Stimulated activated CD8-positive, alpha-beta memory T cell treated with anti-CD3 and anti-CD28 coated beads, Interleukin-4, amount 100 ng/mL, for 1 hour (primary cell): ENCODE measurements at places on chromosomes 12 and 14.

DNA sequence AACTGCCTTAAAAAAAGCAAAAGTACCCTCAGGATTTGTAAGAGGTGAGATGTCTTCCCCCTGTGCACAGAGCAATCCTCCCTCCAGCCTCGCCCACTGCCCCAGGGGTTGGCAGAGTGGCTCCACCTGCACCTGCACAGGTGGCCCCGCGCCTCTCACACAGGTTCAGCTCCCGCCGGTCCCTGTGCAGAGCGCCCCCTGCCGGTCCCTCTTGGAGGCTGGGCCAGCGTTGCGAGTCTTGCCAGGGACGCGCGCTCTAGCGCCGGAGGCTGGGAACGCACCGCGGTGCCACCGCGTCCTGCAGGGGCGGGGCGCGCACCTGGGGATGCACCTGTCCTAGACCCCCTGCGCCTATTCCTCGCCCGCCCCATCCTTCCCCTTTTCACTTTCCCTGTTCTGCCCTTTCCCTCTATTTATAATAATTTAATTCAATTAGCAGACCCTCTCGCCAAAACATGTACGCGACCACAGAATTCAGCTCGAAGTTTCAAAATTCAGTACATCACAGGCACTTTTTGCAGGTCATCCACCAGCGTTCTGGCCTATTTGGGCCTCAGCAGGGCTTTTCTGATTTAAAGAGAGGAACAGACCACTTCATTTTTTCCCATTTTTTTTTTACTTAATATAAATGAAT is 618.6 kb downstream of the AACS start:
- no peak for DNase-seq

DNA sequence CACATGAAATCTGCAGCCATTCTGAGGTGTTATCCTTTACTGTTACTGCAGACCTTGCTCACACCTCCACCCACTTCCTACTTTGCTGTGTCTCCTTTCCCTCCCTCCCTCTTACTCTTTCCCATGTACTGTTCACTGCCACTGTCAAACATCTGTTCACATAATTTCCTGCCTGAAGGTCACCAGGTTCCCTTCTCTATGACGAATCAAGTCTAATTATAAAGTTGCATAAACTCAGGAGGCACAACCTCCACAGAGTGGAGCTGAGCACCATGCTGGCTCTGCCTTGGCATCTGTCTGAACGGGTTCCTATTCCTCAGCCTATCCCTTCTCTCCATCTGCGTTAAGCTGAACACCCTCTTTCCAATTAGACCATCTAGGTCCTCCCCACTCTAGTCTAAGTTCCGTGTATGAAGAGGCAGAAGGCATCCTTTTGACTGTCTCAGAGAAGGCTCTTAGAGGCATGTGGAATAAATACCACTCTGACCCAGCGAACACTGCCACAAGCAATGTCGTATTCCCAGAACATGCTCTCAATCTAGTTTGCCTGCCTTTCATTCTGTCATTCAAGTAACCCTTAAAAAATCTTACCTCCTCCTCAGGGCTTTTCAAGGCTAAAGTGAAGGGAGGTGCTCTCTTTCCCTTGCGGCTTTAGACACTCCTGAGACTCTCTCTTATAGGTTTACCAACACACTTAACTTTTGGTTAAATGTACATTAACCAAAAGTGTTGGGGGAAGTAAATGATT is 48.7 kb downstream of the ACADS start:
- DNase-seq, result no peak

DNA sequence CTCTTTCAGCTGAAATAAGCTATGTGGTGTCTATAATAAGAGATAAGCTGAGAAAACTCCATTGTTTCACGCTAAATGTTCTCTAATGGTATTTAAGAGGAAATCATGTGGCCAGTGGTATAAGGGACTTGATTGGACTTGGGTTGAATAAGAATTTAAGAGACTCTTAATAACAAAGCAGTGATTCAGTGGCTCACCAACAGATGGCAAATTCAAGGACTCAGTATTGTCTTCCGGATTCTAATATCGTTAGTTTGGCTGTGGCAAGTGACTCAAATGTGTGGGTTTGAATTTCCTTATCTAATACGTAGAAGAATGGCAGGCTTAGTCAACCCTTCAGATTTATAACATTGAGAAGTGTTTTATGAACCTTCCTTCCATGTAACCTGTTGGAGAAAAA is 49.1 kb upstream of the KCNH3 start:
- no peak for DNase-seq

GRCh38 chr12:109518820-109519665 is 41.6 kb downstream of the UBE3B start:
- DNase-seq, result peak; percentile 10

GRCh38 chr12:14280921-14281320 is 84.6 kb upstream of the ATF7IP start:
- DNase-seq, result no peak

- no peak for DNase-seq
Measured at GRCh38 chr14:63662776-63663175, 21.1 kb upstream of the WDR89 start.

- DNase-seq, result no peak
Measured at GRCh38 chr12:122830517-122831214, 4.6 kb upstream of the HIP1R start.

GRCh38 chr12:13100882-13101769 is 2.3 kb downstream of the GSG1 start:
- peak; percentile 85 for DNase-seq

DNA sequence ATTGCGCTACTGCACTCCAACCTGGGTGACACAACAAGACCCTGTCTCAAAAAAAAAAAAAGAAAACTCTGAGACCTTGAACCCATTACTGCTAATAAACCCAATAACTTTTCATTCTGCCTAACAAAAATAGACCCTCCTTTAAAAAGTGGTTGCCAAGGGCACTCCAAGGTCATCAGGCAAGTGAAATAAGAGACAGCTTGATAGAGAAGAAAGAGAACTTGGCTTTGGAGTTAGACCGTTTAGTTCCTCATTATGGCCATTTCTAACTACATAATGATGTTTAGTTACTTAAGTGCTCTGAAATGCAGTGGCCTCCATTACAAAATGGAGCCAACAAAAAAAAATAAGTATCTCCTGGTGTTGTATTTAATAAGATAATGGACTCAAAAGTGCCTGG is 55.9 kb downstream of the PHLDA1 start:
- no peak for DNase-seq

- no peak for DNase-seq
Measured at GRCh38 chr12:11854011-11854499, 204.6 kb downstream of the ETV6 start.

GRCh38 chr12:27777141-27777540 is 2.9 kb upstream of the KLHL42 start:
- DNase-seq, result no peak

DNA sequence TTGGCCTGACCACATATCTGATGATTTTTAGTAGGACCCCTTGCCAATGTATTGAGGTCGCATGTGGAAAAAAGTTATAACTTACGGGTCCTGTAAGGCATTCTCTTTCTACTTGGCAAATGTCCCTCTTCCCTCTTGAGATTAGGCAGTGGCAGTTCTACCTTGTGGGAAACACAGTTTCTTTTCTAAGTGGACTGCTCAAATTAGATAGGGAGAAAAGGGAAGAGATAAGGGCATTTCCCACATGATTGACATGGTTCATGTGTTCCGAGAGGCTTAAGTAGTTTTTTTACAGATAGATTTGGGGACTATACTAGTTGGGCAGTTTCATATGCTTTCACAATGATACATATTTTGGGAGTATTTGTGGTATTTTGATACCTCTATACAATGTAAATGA is 154.7 kb downstream of the FBXL14 start:
- no peak for DNase-seq

- no peak for DNase-seq
Measured at GRCh38 chr12:87796961-87797516, 232.2 kb downstream of the C12orf50 start.

DNA sequence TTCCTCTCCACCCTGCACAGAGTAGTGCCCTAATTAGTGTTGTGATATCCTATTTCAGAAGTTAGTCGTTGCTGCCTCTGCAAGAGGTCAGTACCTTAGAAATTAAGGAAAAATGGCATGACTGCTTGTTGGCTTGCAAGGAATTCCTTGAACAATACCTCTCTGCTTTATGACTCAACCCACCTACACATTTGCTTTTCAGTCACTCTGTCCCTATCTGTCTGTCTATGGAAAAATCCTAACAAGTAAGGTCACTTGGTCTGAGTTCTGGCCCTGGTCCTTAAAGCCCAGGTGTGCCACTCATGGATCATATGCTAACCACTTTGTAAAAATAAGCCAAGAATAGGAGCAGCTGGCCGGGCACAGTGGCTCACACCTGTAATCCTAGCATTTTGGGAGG is 116.4 kb upstream of the ATF1 start:
- no peak for DNase-seq

GRCh38 chr12:94098466-94098865 is 49.9 kb upstream of the PLXNC1 start:
- DNase-seq, result no peak

DNA sequence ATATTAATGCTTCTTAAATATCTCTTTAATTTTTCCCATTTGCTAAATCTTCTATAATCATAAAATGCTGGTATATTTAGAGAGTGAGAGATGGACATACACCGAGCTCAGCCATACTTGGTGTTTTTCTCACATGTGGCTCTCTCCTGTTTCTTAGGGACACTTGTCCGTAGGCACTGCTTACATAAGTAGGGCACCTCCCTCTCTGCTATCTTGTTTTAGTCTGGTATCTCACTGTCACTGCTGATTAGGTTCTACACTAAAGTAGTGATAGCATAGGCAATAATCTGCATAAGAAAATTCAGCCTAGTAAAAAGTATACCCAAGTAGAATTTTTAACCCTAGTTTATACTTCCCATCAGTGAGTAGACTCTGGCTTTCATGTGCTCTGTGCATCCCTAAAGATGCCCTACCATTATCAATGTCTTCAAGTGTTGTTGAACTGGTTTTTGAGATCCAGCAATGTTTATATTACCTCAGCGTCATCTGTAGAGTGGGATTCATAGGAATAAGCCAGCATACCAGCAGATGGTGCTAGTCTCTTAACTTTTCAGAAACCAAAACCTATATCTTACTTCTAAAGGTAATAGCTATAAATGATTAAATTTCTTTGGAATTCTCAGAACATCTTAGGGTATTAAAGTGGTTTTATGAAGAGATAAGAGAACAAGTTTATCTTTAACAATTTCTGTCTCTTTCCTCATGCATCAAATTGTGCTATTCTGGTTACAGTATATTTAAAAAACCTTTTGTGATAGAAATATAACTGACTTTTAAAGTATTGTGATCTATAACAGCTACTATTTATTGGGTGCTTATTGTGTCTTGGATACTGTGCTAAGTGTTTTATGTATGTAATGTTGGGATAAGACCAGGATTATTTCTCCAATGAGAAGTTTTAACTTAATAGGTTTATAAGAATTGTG is 32.9 kb downstream of the ARID2 start:
- no peak for DNase-seq

DNA sequence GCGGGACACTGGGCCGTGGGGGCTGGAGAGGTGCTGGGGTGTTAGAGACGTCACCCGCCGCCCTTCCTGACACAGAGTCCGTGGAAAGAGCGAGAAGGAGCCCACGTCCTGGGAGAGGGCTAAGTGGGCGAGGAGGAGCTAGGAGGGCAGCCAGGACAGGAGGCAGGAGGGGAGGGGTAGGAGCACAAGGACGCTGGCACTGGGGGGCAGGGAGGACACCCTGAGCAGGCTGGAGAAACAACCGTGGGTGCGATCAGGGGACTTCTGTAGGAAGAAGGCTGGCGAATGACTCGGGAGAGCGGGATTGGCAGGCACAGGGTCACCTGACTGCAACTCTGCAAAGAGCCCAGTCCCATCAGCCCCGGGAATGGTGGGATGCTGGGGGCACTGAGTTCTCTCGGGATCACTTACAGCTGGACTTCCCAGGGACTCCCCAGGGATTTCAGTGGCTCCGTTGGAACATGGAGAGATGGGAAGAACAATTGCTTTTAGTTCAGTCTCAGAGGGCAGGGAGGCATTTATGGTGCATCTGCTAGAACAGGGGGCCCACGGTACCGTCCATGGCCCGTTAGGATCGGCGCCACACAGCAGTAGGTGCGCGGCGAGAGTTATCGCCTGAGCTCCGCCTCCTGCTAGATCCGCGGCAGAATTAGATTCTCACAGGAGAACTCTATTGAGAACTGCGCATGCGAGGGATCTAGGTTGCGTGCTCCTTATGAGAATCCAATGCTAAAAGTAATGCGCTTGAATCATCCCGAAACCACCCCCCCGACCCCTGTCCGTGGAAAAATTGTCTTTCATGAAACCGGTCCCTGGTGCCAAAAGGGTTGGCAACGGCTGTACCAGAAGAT is 24.3 kb downstream of the UBR7 start:
- no peak for DNase-seq

GRCh38 chr12:52686756-52687487 is 6.7 kb upstream of the KRT1 start:
- DNase-seq, result no peak

DNA sequence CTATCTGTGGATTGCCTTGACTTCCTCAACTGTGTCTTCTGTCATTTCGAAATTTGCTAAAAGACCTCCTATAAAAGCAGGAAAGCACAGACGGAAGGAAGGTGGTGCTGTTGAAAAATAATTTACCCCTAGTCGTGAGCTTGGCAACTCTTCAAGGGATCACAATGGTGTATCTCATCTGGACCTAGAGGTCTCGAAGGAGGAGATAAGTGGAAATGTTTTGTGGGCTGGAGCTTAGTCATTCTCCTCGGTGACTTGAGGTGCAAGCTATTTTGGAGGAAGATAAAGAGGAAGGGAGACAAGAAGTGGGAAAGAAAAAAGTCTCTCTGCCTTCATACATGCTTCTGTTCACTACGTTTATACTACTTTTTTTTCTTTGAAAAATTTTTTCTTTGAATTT is 89.9 kb downstream of the FLRT2 start:
- no peak for DNase-seq

- DNase-seq, result no peak
Measured at GRCh38 chr14:54803396-54803795, 99.2 kb downstream of the GCH1 start.

- no peak for DNase-seq
Measured at GRCh38 chr14:88013750-88014349, 8.9 kb downstream of the GPR65 start.

DNA sequence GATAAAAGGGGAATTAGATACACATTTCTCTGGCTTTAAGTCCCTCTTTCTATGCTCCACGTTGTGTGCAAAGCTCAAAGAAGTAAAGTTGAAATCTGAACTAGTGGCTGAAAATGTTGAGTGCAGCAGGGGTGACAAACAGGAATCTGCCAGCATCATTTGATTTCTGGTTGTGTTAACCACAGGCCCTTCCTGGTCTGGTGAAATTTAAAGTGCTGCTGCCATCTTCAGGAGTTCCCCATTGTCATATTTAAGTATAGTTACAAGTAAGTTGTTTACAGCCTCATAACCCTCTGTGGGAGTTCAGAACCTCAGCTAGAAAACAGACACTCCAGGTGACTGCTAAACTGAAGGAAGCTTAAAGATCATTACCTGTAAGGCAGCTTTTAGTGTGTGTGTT is 90.9 kb upstream of the CCDC196 start:
- DNase-seq, result no peak

GRCh38 chr14:101132051-101132571 is 228.6 kb upstream of the RTL1 start:
- DNase-seq, result no peak

DNA sequence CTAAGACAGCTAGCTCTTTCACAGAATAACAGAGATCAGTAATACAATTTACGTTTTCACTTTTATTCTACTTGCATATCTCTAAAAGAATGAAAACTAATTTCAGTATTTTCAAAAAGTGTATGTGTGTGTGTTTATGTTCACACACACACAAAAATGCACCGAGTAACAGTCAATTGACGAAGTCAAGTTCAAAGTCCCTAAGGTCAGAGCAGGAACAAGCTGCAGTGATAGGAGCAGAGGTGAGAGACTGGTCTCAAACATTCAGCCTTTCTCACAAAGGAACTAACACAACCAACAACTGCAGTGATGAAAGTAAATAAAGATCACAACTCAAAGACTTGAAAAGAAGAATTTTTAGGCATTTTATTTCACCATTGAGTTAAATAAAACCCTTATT is 429.7 kb downstream of the C12orf50 start:
- DNase-seq, result no peak
